Panc1 (cell line): ENCODE measurements at places on chromosomes 1 and 21. TPM values are rescaled to one million over a fixed set of nuclear protein-coding genes. Genes with fewer than 3 reads are reported as not detected.

Gene ACOT11
- total RNA-seq: 1.9 TPM

Gene RAP1GAP
- 4.6 TPM for total RNA-seq

Gene CYP4A22
- total RNA-seq: not detected

Gene EPHA8
- not detected for total RNA-seq

Gene TRIM46
- total RNA-seq: 3.8 TPM

Gene KCNJ15
- total RNA-seq: 0.13 TPM

Gene S100A7
- total RNA-seq: not detected

Gene CYP4Z1
- total RNA-seq: not detected

Gene CELA2B
- not detected for total RNA-seq

Gene NECTIN4
- total RNA-seq: not detected

Gene BSND
- total RNA-seq: not detected

Gene C1orf87
- total RNA-seq: not detected

Gene ATAD3C
- total RNA-seq: 10.6 TPM

Gene RPE65
- total RNA-seq: not detected

Gene TINAGL1
- 6.1 TPM for total RNA-seq

Gene CASQ2
- not detected for total RNA-seq

Gene CFAP298
- total RNA-seq: 42.0 TPM

Gene C8A
- not detected for total RNA-seq

Gene LRRC7
- not detected for total RNA-seq

Gene TNFRSF14
- 20.1 TPM for total RNA-seq

Gene FAM43B
- 3.0 TPM for total RNA-seq

Gene MATN1
- total RNA-seq: 0.59 TPM

Gene THEMIS2
- total RNA-seq: 4.2 TPM

Gene PADI4
- total RNA-seq: not detected

Gene KRTAP6-3
- not detected for total RNA-seq

Gene DDR2
- 1.9 TPM for total RNA-seq

Gene OR2L3
- total RNA-seq: not detected

Gene PIGC
- 23.6 TPM for total RNA-seq

Gene VPS72
- 71.5 TPM for total RNA-seq

Gene LCE3E
- total RNA-seq: not detected

Gene LCE1D
- not detected for total RNA-seq

Gene ESRRG
- not detected for total RNA-seq

Gene KPRP
- total RNA-seq: not detected

Gene GPR37L1
- total RNA-seq: 0.44 TPM
